ENCODE measurements at places on chromosomes 11 and 22.

- no peak for DNase-seq
These were observed 3.0 kb downstream of the LIMK2 start for GRCh38 chr22:31215018-31215535.

- no peak for DNase-seq
These were observed 178.3 kb downstream of the SNX19 start for GRCh38 chr11:130737866-130738431.

GRCh38 chr11:78470861-78471442, 53.3 kb upstream of the GAB2 start:
- no peak for DNase-seq

DNA sequence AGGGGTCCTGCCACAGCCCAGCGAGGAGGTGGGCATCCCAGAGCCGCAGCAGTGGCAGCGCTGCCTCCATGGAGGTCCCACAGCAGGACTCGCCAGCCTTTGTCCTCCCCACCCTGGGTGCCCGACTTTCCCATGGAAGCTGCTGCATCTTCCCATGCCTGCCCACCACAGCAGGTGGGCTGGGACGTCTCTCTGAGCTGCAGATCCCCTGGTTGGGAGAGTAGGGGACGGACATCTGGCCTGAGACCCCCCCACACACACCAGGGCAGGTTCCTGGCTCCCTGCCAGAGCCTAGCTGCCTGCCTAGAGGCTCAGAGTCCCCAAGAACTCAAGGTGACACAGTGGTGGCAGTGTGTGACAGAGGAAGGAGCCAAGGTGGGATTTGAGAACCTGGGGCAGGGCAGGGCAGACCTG, 21.5 kb upstream of the PRR5 start:
- no peak for DNase-seq

GRCh38 chr11:33207408-33207985, 46.2 kb upstream of the CSTF3 start:
- no peak for DNase-seq

GRCh38 chr11:11391169-11391568, 38.1 kb upstream of the CSNK2A3 start:
- DNase-seq = no peak

GRCh38 chr11:14288189-14288935, 70.6 kb downstream of the RRAS2 start:
- no peak for DNase-seq

GRCh38 chr11:3159296-3160190, 5.6 kb downstream of the OSBPL5 start:
- DNase-seq = no peak

DNA sequence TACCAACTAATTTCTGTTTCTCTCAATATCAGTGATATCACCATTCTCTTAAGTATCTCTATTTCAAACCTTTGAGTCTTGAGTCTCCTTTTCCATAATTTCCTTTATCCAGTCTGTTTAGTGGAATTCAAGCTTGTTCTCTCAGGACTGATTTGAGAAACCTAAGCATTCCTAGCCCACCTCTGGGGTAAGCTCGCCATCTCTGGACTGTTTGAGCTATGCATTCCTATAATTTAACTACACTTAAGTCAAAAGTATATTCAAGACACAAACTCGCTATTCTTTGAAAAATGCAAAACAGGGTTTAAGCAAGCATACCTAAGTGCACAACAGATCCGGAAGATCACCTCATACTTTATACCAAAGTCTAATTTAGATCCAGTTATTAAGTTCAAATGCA, 2.1 kb upstream of the DLAT start:
- DNase-seq = no peak

DNA sequence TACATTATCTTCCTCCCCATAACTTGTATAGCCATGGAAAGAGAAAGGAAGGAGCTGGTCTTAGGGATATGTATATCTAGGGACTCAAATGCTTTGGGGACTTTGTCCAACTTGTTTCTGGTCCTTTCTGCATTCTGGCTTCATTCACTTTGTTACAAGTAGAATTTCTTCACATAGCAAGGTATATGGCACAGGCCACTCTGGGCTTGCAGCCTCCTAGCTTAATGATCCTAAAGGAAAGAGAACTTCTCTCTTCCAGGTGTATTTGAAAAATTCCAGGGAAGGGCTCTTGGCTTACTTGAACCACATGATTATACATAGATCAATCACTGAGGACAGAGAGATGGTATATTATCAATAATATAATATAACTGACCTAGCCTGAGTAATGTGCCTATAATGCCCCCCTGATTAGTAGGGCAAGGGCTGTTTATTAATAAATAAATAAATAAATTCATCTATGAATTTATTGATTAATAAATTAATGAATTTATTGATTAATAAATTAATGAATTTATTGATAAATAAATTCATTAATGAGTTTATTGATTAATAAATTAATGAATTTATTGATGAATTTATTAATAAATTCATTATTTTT, 48.2 kb upstream of the CEP295 start:
- DNase-seq = no peak

GRCh38 chr11:126415128-126415527, 59.6 kb downstream of the ST3GAL4 start:
- DNase-seq = no peak

GRCh38 chr22:39932918-39933649, 27.1 kb upstream of the TMA7B start:
- DNase-seq = no peak

GRCh38 chr11:11347592-11347991, 5.5 kb downstream of the CSNK2A3 start:
- no peak for DNase-seq

- DNase-seq = no peak
These were observed 16.9 kb upstream of the CDC42BPG start for GRCh38 chr11:64861227-64861975.

DNA sequence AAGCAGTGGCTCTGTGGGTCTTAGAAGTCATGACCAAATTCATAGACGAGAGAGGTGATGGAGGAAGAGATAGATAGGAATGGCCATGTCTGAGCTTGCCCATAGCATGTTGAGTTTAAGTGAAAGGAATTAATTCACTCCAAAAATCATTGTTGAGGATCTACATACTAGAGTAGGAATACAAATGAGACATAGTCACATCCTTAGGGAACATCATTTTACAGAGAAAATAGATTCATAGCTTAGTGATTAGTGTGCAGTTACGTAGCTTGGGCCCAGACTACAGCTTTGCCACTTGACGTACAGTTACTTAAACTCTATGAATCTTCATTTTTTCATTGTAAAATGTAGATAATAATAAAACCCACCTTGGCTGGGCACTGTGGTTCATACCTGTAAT, 21.4 kb upstream of the BMAL1 start:
- DNase-seq = no peak

DNA sequence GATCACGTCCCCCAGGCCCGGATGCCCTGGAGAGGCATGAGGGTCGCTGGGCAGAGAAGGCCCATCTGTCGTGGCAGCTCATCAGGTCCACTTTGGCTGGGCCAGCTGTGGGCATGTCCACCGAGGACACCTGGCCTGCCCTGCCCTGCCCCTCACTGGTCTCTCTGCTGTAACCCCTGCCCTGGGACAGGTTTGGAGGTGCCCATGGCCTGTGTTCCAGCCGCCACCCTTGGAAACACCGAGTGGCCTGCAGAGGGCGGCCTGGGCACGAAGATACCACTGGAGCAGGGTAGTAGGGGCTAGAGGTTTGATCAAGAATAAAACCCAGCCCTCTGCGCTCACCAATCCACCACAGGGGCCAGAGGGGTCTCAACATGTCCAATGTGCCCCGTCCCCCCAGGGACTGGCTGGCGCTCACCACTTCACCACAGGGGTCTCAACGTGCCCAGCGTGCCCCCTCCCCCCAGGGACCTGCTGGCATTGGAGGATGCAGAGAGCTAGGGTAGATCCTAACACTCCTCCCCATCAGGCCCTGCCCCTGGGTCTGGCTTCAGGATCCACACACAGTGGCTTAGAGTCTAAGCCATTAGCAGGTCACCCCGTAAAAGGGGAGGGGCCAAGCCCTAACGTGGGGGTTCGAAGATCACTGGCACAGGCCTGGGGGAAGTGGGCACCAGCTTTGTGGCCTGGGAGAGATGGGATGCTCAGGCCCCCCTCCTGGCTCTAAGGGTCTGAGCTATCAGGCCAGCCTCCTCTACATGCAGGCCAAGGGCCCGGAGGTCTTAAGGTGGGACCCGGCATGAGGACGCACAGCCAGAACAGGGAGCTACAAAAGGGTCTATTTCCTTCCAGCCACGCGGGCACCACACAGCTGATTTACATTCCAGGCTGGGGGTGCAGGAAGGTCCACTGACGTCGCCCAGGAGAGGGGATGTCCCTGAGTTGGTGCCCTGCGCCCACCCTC, 1.3 kb upstream of the HDAC10 start:
- DNase-seq = peak; percentile 54
